ENCODE measurements at places on chromosomes 7 and 10.

- no peak for DNase-seq
These were observed 19.2 kb downstream of the LHPP start for GRCh38 chr10:124480860-124481259.

GRCh38 chr10:70542565-70542938, 60.0 kb downstream of the PRF1 start:
- DNase-seq, result no peak

DNA sequence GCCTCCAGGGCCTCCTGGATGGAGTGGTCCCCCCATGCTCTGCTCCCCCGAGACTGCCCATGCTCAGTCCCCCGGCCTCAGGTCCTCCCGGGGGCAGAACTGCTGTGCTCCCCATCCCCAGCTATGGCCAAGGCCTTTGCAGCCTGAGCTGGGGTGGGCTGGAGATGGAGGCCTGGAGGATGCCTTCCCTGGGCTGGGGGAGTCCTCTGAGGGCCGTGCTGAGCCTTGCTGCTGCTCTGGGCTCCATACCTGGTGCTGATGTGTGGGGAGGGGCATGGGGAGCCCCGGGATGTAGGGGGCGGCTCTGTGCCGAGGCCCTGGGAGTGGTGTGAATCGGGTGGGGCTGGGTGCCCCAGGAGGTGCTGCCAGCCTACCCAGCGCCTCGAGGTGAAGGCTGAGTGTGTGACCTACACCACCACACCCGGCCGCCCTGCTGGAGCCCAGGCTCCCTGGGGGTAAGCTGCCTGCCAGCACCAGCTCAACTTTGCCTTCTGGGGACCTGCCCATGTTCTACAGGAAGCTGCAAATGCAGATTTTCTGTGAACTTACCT, 109.5 kb downstream of the UNCX start:
- no peak for DNase-seq

GRCh38 chr10:61397175-61397986, 55.8 kb downstream of the TMEM26 start:
- no peak for DNase-seq

DNA sequence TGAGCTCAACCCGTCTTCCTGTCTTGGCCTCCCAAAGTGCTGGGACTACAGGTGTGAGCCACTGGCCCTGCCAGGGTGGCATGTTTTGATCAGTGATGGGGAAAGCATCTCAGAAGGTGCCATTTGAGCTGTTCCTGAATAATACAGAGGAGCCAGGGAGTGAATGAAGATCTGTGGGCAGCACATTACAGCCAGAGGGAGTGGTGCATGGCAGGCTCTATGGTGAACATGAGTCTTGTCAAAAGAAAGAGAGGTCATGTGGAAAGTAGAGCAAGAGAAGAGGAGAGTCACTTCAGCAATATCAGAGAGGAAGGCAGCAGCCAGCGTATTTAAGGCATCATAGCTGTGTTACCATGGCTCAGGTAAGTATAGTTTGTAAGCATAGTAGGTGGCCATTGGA, 275.7 kb upstream of the LRGUK start:
- DNase-seq, result no peak

- DNase-seq, result no peak
These were observed 159.2 kb upstream of the FOXP2 start for GRCh38 chr7:114255404-114255841.

GRCh38 chr7:24134535-24134934, 149.5 kb upstream of the NPY start:
- DNase-seq, result no peak

- no peak for DNase-seq
These were observed 57.2 kb upstream of the PAX2 start for GRCh38 chr10:100688201-100688600.
